ENCODE measurements at places on chromosomes 3 and 15.
A peak's percentile ranks its signal among the peaks of the same experiment; 100 is the strongest.

DNA sequence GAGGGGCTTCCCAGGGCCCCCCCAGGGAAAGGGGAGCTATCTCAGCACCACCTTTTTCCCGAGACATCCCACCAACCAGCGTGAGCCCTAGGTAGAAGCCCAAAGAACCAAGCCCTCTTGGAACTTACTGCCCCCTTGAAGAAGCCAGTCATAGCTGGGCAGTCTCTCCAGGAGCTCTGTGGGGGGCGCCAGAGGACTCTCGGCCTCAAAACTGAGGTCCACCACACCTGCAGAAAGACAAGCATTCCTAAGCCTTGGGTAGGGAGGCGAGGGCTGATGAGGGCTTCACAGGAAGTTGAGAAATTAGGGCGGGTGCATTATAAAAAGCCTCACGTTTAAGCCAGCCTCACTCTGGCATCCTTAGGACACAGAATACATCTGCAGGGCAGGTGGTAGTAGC is 9.0 kb downstream of the SSUH2 start:
- DNase-seq: no peak

GRCh38 chr3:182740710-182741109 is 52.6 kb upstream of the ATP11B start:
- DNase-seq: no peak

DNA sequence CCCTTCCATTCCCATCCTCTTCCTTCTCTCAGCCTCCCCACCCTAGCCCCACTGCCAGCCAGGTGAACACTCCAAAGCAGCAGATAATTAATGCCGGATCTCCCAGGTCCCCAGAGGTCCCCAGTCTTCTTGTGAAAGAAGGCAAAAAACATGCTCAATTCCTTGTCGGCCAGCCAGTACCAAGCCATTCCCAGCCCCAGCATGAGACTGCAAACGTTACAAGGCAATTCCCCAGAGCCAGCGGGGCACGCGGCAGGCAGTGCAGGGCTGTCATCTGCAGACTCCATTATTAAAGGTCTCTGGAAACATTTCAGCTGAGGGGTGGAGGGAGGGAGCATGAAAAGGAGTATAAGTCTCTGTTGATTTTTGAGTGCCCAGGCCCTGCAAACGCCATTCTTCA is 117.8 kb downstream of the XXYLT1 start:
- no peak for DNase-seq

DNA sequence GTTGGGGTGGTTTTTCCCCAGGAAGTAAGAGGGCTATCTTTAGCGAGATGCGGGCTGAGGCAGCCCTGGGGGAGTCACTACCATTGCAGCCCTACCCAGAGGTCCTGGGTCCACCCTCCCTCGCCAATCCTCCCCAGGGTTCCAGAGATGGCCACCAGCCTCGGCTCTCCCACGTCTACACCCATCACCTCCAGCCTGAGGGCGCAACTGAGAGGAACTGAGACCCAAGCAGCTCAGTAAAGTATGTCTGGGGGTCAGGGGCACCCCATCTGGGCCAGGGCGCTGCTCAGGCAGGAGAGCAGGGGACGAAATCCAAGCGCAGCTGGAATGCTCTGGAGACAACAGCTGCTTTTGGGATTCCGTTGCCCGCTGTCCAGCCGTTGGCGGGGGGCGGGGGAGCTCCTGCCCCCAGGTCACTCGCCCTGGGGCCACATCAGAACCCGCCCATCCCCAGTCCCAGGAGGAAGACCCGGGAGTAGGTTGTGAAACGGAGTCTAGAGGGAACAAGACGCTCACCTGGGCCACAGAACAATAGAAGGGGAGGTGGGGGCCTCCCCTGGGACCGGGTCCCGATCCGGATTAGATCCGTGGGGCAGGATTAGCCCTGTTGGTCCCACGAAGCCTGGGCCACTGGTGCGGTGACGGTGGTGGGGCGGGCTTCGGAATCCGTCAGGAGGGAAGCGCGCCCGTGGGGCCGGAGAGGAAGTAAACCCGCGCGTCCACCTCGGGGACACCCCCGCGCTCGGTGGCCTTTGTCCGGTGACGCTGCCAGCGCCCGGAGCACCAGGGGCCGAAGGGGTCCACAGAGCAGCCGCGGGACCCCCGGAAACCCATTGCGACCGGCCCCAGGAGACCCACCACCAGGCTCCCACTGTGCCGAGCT is 1.4 kb upstream of the NDUFAF3 start:
- DNase-seq: peak; percentile 23

- no peak for DNase-seq
Observed at GRCh38 chr3:196236223-196236622, 19.9 kb downstream of the SLC51A start.

DNA sequence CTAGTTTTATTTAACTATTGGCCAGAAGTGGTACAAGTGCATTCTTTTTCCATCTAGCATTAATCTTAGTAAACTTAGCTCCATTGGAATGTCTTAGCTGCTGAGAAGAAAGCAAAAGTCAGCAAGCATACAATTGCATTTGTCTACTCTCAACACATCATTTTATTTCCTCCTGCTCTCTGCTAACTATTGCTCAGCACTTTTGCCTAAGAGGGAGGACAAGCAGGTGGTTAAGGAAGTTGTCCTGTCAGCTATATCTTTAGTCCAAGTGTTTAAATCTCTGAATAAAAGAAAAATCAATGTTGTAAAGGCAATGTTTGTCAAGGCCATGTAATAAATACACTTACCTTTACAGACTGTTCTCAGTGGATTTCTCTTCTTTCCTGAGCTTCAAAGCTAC is 51.0 kb downstream of the FHIT start:
- no peak for DNase-seq

DNA sequence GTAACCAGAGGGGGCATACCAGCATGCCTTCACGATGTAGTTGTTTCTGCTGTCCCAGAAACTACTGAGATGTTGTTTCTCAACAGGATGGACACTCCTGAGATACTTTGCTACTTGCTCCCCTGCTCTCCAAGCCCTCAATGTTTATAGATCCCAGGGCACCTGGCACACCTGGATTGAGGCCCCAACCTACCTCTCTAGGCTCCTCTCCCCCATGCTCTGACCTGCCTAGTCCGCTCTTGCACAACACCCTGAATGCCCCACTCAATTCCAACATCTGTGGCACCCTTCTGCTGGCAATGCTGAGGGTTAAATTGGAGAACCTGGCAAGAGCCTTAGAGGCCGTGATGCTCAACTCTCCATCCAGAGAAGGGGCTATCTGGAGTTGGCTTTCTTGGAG is 42.5 kb upstream of the ANKRD34C start:
- DNase-seq: no peak

DNA sequence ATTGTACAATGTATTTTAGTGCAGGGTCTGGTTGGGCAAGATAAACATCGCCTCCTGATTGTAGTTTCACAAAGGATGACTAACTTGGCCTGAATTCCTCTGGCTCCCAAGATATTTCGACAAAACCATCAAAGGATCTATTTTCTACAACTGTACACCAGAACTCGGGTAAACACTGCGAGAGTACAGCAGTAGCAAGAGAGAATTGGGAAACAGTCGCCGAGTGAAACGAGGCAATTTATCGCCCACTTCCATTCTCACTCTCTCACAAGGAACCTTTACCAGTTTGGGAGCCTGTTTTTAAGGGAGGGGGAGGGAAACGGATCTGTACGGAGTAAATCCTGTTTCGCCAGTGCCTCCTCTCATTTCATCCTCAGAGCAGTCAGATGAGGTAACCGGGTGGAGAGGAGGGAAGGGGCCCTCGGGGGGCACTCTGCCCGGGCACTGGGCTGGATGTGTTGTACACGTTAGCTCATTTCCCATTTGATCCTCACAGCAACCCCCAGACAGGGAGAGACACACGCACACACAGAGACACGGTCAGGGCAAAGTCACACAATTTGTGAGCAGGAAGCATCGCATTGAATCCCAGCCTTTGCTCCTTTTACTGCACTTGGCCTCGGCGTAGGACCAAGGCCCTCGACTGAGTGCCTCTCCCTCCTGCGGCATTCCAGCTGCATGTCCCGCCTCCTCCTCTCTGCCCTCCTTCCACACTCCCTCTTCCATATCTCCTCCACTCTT is 120.1 kb downstream of the LIPC start:
- no peak for DNase-seq

DNA sequence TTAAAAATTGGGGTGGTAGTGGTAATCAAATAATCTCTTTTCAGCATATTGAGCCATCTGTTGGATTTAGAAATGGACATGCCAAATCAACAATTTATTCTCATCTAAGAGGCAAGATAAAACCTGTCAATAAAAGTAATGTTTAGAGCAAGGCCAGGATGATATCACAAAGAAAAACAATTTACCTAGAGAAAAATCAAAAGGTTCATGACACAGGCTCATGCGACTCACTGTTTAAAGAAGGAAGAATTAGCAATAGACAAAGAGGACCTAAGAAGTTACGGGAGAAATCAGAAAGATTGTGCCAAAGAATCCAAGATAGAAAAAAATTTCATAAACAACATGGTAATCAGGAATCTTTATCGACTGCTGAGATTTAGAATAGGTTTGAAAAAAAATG is 868.5 kb upstream of the GBE1 start:
- no peak for DNase-seq

GRCh38 chr3:72950801-72951200 is 45.8 kb upstream of the PPP4R2 start:
- DNase-seq: no peak

GRCh38 chr3:102443021-102443420 is 8.2 kb downstream of the ZPLD1 start:
- no peak for DNase-seq

DNA sequence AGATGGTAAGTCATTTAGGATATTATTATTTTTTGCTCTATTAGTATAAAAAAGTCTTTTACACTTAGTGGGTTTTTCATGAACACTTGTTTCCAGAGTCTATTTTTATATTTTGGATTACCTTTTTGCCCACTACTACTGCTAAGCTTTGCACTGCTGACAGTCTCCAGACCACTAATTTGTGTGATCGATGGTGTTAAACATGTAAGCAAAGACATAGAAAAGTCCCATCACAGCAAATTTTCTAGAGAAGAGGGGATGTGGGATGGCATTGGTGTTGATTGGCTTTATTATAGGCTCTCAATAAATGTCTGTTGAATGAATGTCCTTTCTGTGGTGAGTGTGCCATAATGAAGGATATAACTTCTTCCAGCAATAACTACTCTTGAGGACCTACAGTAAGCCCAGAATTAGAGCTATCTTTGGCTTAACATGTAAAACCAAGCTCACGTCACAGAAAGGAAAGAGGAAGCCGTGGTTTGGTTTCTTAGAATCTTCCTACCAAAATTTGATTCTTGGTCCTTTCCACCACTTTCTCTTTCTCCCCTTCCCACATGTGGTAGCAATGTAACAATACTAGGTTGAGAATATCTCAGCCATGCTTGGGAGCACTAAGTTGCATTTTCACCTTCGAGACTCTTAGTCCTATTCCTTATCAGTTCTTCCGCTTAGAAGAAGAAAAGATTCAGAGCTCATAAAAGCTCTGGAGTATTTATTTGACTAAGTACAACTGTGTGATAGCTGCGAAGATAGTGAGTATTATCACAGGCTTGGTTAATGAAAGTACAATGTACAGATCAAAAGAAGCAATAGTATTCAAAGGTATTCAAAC is 90.6 kb upstream of the UMPS start:
- no peak for DNase-seq

- no peak for DNase-seq
Observed at GRCh38 chr3:21989341-21990042, 238.5 kb upstream of the ZNF385D start.

DNA sequence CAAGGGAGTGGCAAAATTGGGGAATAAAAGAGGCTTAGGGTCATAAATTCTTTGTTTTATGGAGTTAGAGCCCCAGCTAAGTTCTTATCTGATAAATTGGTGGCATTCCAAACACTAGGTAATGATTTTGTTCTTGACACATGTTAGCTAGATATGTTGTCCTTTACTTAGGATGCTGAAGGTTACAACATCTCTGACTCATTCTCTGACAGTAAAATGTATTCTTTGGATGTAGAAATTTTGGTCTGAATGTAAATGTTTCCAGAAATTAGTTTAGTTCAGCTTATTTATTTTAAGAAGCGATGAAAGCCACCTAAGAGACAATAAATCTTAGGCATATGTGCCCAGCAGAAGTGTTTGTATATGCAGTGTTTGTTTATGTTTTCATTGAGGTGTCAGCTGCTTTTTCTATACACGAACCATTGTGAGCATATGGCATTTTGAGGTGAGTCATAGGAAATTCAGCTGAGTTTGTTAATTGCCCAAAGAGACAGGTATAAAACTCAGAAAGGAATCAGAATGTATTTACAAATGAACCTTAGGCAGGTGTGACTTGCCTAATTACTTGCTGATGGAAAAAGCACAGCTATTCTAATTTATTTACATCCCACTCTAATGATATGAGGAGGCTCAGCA is 247.7 kb downstream of the AGBL1 start:
- no peak for DNase-seq

- no peak for DNase-seq
Observed at GRCh38 chr3:43260412-43260811, 25.9 kb upstream of the SNRK start.

DNA sequence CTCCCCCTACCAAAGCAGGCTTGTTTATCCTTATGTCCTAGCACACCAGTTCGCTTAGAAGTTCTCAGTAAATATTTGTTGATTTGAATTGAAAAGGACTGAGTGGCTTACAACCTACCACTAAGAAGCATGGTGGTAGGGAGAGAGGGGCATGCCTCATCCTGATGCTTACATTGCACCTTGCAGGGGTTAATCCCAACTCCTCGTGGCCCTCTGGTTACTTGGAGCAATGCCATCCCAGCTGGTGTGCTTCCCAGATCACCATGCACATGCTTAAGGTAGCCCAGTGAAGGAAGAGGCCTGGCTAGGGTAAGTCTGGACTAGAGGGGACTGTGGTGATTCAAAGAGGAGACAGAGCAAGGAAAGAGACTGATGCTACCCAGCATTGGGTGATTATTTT is 253.3 kb downstream of the CLSTN2 start:
- DNase-seq: no peak

DNA sequence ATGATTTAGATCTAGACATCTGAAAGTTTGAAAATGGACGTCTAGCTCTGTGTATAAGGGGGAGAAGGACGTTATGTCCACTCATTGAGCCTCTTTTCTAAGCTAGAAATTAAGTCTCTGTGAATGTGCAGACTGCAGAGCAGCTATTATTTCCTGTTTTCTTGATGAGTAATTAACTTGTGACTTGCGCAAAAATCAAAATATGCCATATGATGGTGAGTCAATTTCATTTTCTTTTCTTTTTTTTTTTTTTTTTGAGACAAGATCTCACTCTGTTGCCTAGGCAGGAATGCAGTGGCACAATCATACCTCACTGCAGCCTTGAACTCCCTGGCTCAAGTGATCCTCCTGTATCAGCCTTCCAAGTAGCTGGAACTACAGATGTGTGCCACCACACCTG is 14.1 kb downstream of the LACTB start:
- DNase-seq: no peak

- DNase-seq: no peak
Observed at GRCh38 chr3:45098310-45098709, 47.9 kb downstream of the CDCP1 start.

- peak; percentile 68 for DNase-seq
Observed at GRCh38 chr15:39920510-39921273, 626 bp upstream of the GPR176 start.

DNA sequence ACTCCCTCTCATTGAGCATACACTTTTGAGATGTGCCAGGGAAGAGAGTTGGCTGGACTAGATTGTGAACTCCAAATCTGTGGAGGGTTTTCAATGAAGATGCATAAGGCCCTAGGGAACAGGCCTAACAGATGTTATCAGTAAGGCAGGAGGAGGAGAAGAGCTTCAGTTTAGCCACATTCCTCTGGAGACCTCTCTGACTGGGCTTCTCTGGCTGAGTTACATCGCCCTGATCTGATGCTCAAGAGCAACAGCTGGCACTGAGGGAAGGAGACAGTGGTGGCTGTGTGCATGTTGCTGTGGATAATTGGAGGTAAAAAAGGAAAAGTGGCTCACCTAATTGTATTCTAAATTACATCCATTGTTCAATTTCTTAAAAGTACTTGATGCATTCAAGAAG is 206.4 kb upstream of the CFAP20DC start:
- no peak for DNase-seq
